ENCODE measurements at places on chromosomes 5 and 9.

DNA sequence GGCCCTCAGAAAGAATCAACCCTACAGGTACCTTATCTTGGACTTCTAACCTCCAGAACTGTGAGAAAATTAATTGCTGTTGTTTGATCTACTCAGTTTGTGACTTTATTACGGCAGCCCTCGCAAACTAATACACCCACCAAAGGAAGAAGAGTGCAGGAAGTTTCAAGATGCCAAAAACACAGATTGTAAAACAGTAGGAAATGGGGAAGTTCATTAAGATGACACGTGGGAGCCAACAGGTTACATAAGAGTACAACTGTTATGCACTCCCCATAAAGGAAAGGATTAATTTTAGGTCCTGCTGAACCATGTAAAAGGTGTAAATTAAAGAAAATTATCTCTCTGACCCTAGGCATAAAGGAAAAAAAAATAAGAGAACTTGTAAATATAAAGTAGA is 294.3 kb downstream of the EPB41L4A start:
- no peak for DNase-seq
- H3K4me3 ChIP-seq: no peak overlapping the region
- H3K36me3 ChIP-seq: no peaks in the 10 kb centered on the region
- no peak overlapping the region for H3K27ac ChIP-seq

DNA sequence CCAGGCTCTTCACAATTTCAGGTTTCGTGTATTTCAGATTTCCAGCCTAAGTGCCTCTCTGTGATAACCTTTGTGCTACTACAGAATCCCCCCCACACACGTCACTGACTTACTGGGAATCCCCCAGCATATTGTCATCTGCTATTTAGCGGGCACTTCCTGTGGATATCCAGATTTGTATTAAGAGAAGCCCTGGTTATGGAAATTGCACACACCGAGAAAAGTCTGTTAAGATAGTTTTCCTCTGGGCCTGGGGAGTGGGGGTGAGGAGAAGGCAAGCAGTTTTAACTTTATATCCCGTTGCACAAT is 269.9 kb downstream of the MED10 start:
- no peaks in the 10 kb centered on the region for H3K27me3 ChIP-seq
- H3K4me1 ChIP-seq: no peaks in the 10 kb centered on the region
- no peak overlapping the region for H3K4me3 ChIP-seq
- H3K36me3 ChIP-seq: no peaks in the 10 kb centered on the region
- no peak for DNase-seq

- no peak for DNase-seq
- H3K27me3 ChIP-seq: no peaks in the 10 kb centered on the region
- H3K4me3 ChIP-seq: no peak overlapping the region
- no peaks in the 10 kb centered on the region for H3K36me3 ChIP-seq
- no peak overlapping the region for H3K27ac ChIP-seq
Measured at GRCh38 chr5:7676455-7676854, 174.5 kb downstream of the CFAP90 start.

DNA sequence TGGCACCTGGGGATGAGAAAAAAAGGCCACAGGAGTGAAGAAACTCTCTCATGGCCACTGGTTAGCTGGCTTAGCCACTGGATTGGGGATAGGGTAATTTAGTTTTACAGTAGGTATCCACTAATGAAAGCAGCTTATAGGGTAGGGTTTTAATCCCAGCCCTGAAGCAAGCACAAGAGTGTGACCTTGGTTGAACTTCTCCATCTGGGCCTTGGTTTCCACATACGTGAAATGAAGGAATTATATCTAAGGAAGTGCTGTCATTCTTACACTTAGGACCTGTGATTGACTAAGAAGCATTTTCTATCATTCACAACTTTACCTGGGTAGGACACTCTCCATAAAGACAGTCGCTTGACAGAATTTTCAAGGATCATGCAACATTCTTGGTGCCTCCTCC is 49.6 kb downstream of the FAT2 start:
- no peaks in the 10 kb centered on the region for H3K4me1 ChIP-seq
- no peaks in the 10 kb centered on the region for H3K36me3 ChIP-seq
- no peak overlapping the region for H3K27ac ChIP-seq
- H3K4me3 ChIP-seq: no peak overlapping the region
- no peaks in the 10 kb centered on the region for H3K27me3 ChIP-seq

DNA sequence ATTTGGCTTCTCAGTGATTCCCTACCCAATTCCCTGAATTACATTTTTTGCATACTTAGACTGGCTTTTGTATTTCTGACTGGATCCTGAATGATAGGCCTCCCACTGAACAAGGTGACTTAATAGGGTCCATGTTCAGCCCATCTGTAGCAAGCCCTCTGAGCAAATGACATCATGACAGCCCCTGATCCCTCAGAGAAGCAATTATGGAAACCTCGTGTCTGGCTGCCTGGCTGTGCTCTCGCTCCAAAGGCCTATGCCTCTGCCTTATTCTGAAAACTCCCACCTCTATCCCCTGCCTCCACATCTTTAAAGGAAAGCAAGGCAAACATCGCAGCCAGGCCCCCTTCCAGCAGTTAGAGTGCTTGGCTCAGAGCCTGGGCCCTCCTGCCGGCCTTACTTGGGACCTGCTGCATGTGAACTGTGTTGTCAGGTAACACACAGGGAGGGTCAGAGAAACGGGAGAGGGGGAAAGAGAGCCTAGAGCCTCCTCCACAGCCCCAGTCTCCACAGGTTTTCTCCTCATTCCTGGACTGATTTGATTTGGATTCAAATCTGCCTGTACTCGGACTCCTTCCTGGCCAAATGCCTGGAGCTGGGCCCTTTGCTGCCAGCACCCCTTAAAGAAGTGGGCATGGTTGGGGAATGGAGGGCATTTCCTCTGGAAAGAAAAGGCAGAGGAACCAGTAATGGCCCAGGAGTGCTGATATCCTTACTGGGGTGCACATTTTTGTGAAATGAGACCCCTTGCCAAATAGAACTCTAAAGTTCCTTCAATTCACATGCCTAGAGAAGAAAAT is 3.8 kb downstream of the DCANP1 start:
- no peak overlapping the region for H3K27ac ChIP-seq
- H3K4me1 ChIP-seq: no peaks in the 10 kb centered on the region
- no peaks in the 10 kb centered on the region for H3K27me3 ChIP-seq
- no peak for DNase-seq
- no peak overlapping the region for H3K4me3 ChIP-seq

- H3K27me3 ChIP-seq: no peaks in the 10 kb centered on the region
- no peak for DNase-seq
- no peak overlapping the region for H3K4me3 ChIP-seq
Measured at GRCh38 chr5:113038136-113038535, 61.5 kb downstream of the DCP2 start.
